Stimulated activated CD4-positive, alpha-beta T cell treated with anti-CD3 and anti-CD28 coated beads, Interleukin-1b, Interleukin-23, amount 100 ng/mL, for 1 hour (primary cell): ENCODE measurements at places on chromosomes 5 and 9.

GRCh38 chr9:124770359-124771020 is 621 bp downstream of the NR6A1 start:
- DNase-seq, result no peak

DNA sequence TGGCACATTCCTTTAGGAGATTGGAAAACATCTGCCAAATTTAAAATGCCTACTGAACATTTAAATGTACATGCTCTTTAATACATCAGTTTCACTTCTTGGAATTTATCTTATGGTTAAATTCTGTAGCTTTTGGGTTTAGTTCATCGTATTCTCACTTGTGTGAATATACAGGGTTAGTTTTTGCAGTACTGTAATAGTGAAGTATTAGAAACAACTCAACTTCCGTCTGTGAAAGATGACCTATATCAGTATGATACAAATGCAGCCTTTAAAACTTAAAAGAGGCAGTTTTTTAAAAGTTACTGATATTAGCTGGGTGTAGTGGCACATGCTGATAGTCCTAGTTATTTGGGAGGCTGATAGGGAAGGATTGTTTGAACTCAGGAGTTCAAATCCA is 57.2 kb downstream of the CDC42SE2 start:
- no peak for DNase-seq

GRCh38 chr5:72248410-72248981 is 71.5 kb downstream of the MRPS27 start:
- no peak for DNase-seq

GRCh38 chr9:127758843-127759242 is 19.6 kb downstream of the SH2D3C start:
- no peak for DNase-seq

GRCh38 chr5:78540335-78541085 is 108.1 kb downstream of the LHFPL2 start:
- no peak for DNase-seq

GRCh38 chr9:15161753-15162152 is 145.3 kb downstream of the TTC39B start:
- DNase-seq, result no peak

GRCh38 chr9:79489261-79490000 is 82.3 kb upstream of the TLE4 start:
- DNase-seq, result no peak

GRCh38 chr5:33696411-33696810 is 195.4 kb downstream of the ADAMTS12 start:
- no peak for DNase-seq

DNA sequence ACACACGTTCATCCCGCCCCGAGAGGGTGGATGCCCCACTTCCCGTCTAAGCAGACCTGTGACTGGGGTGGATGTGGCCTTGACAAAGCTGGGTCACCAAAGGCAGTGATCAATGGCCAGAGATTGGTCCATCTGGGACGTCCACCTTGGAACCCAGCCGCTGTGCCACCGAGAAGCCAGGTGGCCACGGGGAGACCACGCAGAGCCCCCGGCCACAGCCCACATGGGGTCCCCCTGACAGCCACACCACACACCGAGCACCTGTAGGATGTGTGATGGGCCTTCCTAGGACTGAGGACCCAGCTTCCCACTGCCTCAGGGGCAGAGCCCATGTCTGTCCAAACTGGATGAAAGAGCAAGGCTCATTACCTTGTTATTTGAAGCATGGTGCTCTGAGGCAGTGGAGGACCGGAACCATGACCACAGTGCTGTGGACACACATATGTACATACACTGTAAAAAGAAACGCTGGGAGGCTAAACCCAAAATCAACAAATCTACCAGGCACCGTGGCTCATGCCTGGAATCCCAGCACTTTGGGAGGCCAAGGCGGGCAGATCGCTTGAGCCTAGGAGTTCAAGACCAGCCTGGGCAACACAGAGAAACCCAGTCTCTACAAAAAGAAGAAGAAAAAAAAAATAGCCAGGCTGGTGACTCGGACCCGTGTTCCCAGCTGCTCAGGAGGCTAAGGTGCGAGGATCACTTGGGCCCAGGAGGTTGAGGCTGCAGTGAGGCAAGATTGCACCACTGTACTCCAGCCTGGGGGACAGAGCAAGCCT is 50.1 kb downstream of the MRPL36 start:
- no peak for DNase-seq

DNA sequence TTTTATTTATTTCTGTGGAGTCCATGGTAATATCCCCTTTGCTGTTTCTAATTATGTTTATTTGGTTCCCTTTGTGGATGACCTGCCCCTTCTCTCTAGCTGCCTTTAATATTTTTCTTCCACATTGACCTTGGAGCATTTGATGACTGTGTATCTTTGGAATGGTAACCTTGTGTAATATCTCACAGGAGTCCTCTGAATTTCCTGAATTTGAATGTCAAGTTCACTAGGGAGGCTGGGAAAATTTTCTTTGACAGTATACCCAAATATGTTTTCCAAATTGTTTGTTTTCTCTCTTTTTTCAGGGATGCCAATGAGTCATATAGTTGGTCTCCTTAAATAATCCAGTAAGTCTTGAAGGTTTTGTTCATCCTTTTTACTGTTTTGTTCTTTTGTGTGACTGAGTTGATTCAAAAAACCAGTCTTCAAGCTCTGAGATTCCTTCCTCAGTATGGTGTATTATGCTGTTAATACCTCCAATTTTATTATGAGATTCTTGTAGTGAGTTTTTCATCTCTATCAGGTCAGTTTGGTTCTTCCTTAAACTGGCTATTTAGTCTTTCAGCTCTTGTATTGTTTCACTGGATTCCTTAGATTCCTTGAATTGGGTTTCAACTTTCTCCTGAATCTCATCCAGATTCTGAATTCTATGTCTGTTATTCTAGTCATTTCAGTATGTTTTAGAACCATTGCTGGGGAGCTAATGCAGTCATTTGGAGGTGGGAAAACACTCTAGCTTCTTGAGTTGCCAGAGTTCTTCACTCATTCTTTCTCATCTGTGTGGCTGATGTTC is 349.0 kb upstream of the TARS1 start:
- no peak for DNase-seq
